Nephron progenitor cell (in vitro differentiated cells): ENCODE measurements at places on chromosomes 5 and 9.

GRCh38 chr5:144370273-144370672, 199.6 kb downstream of the KCTD16 start:
- no peak for DNase-seq

DNA sequence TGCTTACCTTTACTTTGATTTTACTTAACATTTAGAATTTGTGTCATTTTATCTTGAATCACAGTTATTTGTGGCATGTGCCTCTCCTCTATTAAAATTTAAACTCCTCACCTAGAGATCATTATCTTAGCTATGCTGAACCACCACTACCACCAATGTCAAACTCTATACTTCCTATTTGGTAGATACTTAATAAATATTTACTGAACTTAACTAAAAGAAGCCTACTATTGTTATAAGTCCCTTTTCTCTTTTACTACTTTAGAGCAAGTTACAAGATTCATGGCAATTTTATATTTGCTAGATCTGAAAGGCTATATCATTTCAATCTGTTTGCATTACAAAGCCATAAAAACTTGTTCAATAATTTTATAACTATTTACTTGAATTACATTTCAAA, 273.3 kb upstream of the CCNH start:
- no peak for DNase-seq

- DNase-seq = no peak
These were observed 291.9 kb downstream of the COX7C start for GRCh38 chr5:86909418-86910295.

GRCh38 chr5:179780362-179780761, 13.4 kb upstream of the LTC4S start:
- no peak for DNase-seq

- no peak for DNase-seq
These were observed 148.7 kb upstream of the ERCC6L2 start for GRCh38 chr9:95726756-95727155.

GRCh38 chr9:129575818-129576217, 45.1 kb downstream of the C9orf50 start:
- no peak for DNase-seq

- DNase-seq = no peak
These were observed 14.5 kb upstream of the SEMA4D start for GRCh38 chr9:89512382-89512781.

DNA sequence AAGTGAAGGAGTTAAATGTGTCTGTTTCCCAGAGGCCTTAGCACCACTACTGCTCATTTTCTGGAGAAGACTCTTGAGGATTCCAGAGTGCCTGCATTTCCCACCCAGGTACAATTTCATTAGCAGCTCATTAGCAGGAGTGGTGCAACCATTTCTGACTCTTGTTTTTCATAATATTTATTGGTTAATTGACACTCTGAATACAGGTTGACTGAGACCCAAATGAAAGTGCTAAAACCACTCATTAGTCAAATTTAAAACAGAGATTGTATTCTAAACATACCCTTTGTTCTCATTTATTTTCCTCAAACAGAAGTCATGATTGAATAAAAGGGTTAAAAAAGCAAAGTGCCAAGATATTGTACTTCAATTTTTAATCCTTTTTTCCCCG, 134.5 kb downstream of the SIL1 start:
- DNase-seq = no peak
